ENCODE measurements at places on chromosomes 7 and 10. TPM values are rescaled to one million over a fixed set of nuclear protein-coding genes. Genes with fewer than 3 reads are reported as not detected.

DNA sequence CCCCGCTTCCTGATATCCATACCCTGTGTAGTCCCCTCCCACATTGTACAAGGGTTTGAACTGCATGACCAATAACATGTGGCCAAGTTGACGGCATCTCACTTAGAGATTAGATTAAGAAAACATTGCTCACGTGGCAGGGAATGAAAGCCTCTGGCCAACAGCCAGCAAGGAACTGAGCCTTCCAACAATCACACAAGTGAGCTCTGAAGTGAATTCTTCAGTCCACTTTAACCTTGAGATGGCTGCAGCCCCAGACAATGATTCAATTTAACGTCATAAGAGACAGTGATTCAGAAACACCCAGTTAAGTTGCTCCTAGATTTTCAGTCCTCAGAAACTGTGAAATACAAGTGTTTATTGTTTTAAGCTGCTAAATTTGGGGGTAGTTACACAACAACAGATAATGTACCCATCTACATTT lies 165.9 kb upstream of the PLXNA4 start:
- no peak for DNase-seq

GRCh38 chr7:50068850-50069551 lies 24.0 kb downstream of the ZPBP start:
- no peak for DNase-seq

- no peak for DNase-seq
Measured at GRCh38 chr7:29606287-29606721, 42.7 kb downstream of the PRR15 start.

The SPDYE8 gene
- 0.36 TPM for polyA plus RNA-seq
